ENCODE measurements at places on chromosomes 6 and 20. TPM values are rescaled to one million over a fixed set of nuclear protein-coding genes. Genes with fewer than 3 reads are reported as not detected.

SERINC1 gene
- total RNA-seq = 34.3 TPM

TINAG gene
- total RNA-seq = not detected

OPRM1 gene
- total RNA-seq = not detected

FAM184A gene
- total RNA-seq = 13.6 TPM

MMS22L gene
- total RNA-seq = 35.8 TPM

PRDM13 gene
- not detected for total RNA-seq

DAAM2 gene
- 0.04 TPM for total RNA-seq

MAD2L1BP gene
- 71.5 TPM for total RNA-seq

SLC32A1 gene
- not detected for total RNA-seq

SYCP2 gene
- 1.5 TPM for total RNA-seq

TULP1 gene
- 0.09 TPM for total RNA-seq

NKX2-4 gene
- total RNA-seq = not detected

GPR31 gene
- not detected for total RNA-seq

SPEF1 gene
- total RNA-seq = not detected

CBLN4 gene
- total RNA-seq = not detected

ABHD12 gene
- 15.6 TPM for total RNA-seq

DOP1A gene
- total RNA-seq = 5.5 TPM

PNLDC1 gene
- total RNA-seq = not detected

DBNDD2 gene
- 43.4 TPM for total RNA-seq

HSPA12B gene
- not detected for total RNA-seq

RNF146 gene
- total RNA-seq = 13.1 TPM

DNAAF9 gene
- total RNA-seq = 2.5 TPM

KIF25 gene
- total RNA-seq = not detected

MYH7B gene
- 0.13 TPM for total RNA-seq

SRSF3 gene
- 477 TPM for total RNA-seq

SCGN gene
- total RNA-seq = not detected

METTL24 gene
- not detected for total RNA-seq

PGBD1 gene
- 7.4 TPM for total RNA-seq

Measured in K562 (cell line).